ENCODE measurements at places on chromosomes 11 and 22. TPM values are rescaled to one million over a fixed set of nuclear protein-coding genes. Genes with fewer than 3 reads are reported as not detected.

The LRRC55 gene
- total RNA-seq, result not detected

The H19 gene
- not detected for total RNA-seq

The KCNJ1 gene
- total RNA-seq, result not detected

The MUC5AC gene
- not detected for total RNA-seq

The GGTLC2 gene
- not detected for total RNA-seq

The P2RY2 gene
- total RNA-seq, result 1.0 TPM

The CHEK1 gene
- 11.4 TPM for total RNA-seq

The PATE2 gene
- not detected for total RNA-seq
